B cell (primary cell): ENCODE measurements at places on chromosomes 5 and 9. TPM values are rescaled to one million over a fixed set of nuclear protein-coding genes. Genes with fewer than 3 reads are reported as not detected.

DNA sequence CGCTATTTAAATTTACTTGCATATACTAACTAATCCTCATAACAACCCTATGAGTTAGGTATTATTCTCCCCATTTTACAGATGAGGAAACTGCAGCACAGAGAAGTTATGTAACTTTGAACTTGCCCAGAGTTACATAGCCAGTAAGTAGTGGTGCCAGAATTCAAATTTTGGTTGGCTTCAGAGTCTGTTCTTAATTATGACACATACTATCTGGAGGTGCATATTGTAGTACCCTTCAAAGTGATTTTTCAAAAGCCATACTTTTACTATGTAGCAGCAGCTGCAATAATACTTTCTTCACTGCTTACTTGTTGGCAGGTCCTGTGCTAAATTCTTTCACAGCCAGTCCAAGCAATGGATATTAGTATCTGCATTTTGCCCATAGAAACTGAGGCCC lies 16.4 kb downstream of the MAN2A1 start:
- DNase-seq = no peak

GRCh38 chr5:137619191-137619870 lies 116.6 kb downstream of the KLHL3 start:
- DNase-seq = no peak

GRCh38 chr9:115495052-115495635 lies 377.2 kb upstream of the TNC start:
- DNase-seq = no peak

PTTG1 gene
- 7.5 and 8.1 TPM in 2 replicates for total RNA-seq

DNA sequence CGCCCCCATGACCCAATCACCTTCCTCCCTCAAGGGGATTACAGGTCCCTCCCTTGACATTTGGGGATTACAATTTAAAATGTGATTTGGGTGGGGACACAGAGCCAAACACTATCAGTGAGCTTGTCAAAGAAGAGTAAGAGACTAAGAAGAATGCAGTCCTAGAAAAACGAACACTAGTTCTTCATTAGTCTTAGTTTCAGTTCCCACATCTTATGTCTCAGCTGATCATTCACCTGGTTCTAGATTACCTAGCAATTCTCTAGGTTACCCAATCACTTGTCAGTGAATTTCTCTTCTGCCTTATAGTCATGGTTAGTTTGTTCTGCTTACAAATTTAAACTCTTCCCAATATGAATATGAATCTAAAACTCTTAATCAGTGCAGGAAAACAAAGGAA lies 251.5 kb downstream of the COX7C start:
- no peak for DNase-seq

DNA sequence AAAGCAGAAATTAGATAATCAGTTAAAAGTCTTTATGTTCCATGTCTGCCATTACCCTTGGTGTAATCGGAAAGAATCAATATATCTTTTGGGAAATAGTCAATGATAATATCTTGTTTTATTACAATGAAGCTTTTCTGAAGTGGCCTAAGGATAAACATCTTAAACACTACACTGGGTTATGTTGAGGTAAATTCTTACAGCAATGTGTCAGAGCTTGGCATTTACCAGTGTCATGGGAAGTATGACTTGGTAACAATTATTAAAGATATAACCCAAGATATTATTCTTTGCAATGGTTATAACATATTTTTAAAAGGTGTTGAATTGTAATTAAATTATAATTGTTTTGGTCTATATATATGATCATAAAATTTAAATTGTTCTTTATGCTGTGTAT lies 84.7 kb downstream of the CFAP95 start:
- no peak for DNase-seq

- DNase-seq = no peak
Observed at GRCh38 chr9:4042231-4042630, 257.6 kb downstream of the GLIS3 start.
